Large intestine (tissue), 12 donors: ENCODE measurements at places on chromosomes 5 and 9.
A peak's percentile ranks its signal among the peaks of the same experiment; 100 is the strongest.

GRCh38 chr9:92637886-92638620 is 31.9 kb downstream of the IPPK start:
- H3K4me3 ChIP-seq: no peak overlapping the region
- H3K36me3 ChIP-seq: peaks cover 83% of the 10 kb centered on the region
- DNase-seq: no peak
- no peaks in the 10 kb centered on the region for H3K27me3 ChIP-seq
- no peak overlapping the region for H3K27ac ChIP-seq

DNA sequence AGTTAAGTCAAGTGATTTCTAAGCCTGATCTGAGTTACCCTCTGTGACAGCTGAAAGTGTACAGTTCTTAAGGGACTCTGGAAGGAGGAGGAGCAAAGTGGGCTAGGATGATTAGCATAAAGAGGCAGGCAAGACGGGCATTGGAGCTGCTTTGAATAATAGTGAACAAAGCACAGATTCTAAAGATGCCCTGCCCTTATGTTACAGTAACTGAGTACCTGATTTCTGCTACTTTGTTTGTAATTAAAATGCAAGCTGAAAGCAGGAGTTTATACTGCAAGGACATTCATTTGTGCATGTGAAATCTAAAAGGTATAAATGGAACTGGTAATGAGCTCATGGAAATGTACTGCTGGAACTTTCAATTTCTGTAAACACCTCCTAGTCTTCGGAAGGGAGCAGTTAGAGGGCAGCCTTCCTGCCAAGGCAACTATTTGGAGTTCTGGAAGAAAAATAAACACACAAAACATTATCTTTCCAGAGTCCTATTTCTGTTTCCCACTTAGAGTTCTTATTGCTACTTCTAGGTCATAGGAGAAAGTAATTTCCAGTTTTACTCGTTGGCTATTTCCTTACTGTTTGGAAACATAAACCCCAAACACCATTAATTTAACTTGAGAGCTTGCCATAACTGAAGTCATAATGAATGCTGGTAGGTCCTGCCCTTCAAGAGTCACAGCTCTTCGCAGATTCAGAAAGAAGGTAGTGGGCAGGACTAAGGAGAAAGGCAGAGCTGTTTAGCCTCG is at the start of gene RANBP3L:
Gene RANBP3L (minus strand): TSS at position 45 of the 746 bp plus-strand sequence. CDS start 486 bp downstream, outside the sequence.
- H3K27ac ChIP-seq: no peak within 1 kb of the TSS
- H3K4me1 ChIP-seq: peaks cover 7% of the 10 kb centered on the region
- DNase-seq: peak; percentile 58

DNA sequence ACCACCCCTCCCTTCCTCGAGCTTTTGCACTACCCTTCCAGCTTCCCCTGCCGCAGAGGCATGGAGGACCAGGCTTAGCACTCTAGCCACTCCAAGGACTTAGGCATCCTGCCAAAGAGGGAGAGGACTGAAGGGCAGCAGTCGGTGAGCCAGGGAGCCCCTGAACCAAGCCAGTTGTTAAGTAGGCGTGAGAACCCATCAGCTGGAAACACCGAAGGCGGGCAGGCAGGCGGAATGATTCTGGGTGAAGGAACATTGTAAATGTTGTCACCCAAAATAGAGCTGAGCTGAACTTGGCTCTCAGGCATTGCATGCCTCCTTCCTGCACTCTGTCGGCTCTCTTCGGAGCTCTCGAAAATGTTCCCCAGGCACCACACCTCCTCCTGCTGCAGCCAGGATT is 42.8 kb downstream of the NRG2 start:
- no peaks in the 10 kb centered on the region for H3K4me1 ChIP-seq
- no peak for DNase-seq
- H3K4me3 ChIP-seq: no peak overlapping the region
- peaks cover 29% of the 10 kb centered on the region for H3K27me3 ChIP-seq
- H3K27ac ChIP-seq: no peak overlapping the region

DNA sequence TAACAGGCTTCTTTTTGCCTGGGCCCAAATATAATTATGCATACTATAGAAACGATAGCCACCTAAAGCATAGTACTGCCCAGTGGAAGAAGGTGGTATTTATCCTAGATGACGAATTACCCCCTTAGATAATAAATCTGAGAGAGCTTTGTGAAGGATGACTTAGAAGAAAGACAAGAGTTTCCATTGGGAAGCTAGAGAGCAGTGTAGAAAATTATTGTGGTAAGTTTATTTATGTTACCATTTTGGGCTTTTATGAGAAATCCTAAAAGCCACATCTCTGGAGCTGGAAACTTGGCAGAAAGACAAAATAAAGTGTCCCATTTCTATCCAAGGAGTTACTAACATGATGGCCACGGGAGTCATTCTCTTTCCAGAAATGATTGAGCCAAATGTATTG is 172.0 kb upstream of the SEMA6A start:
- no peak for DNase-seq
- H3K4me3 ChIP-seq: no peak overlapping the region
- H3K27me3 ChIP-seq: no peaks in the 10 kb centered on the region
- H3K4me1 ChIP-seq: peaks cover 3% of the 10 kb centered on the region
- no peak overlapping the region for H3K27ac ChIP-seq
